Activated T-helper 9 cell treated with anti-CD3 and anti-CD28 coated beads, Interleukin-2, amount 50 U/mL, for 16 hours (primary cell): ENCODE measurements at places on chromosomes 13 and 19.

GRCh38 chr13:111597618-111598017, 277.2 kb downstream of the TEX29 start:
- DNase-seq: no peak

DNA sequence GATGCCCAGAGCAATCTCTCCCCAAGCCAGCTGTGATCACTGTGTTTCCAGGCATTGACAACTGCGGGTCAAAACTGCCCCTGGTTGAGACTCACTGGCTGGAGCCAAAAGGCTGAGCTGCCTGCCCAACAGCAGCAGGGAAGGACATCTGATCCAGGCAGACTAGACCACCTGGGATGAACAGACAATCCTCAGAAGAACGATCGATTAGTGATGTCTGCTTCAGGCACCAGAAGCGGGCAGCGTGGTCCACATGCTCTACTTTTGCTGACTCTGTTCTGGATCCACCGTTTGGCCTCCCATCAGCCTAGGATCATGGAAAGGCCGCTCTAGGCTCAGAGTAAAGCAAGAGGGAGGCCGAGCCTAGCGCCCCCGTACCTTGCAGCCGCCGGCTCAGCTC, 9.9 kb upstream of the GP6 start:
- no peak for DNase-seq

- DNase-seq: no peak
These were observed 2.2 kb upstream of the RAB3A start for GRCh38 chr19:18206018-18206417.

DNA sequence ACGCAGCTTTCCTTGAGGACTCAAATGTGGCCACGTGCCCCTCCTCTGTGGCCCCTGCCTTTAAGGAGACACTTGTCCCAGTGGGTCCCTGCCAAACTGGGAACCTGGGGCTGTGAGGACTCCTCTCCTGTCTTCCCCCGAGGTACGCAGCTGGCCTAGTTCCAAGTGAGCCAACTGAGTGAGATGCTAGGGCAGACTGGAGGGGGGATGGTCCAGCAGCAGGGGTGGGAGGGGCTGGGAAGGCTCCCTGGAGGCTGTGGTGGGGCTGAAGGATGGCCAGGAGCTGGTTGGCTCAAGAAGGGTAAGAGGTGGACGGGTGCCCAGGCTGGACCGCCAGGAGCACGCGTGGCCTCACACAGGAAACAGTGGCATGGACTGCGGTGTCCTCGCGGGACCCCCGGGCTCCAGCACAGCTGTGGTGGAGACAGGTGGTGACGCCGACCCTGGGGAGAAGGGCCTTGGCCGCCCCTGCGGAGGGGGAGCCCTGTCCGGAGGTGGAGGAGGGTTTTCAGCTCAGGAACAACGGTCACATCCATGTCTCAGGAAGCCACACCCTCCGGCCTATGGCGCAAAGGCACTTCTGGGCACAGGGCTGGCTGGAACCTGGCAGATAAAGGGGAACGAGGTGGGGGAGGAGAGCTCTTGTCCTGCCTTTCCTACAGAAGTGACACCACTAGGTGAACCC, 45.8 kb downstream of the MLLT1 start:
- DNase-seq: no peak

- no peak for DNase-seq
These were observed 39.1 kb downstream of the PEPD start for GRCh38 chr19:33482476-33482875.

- DNase-seq: no peak
These were observed 418.6 kb downstream of the UQCRFS1 start for GRCh38 chr19:28794301-28794700.

- no peak for DNase-seq
These were observed 34.6 kb downstream of the NFIX start for GRCh38 chr19:13029893-13030292.

- no peak for DNase-seq
These were observed 965.2 kb downstream of the PCDH9 start for GRCh38 chr13:66264971-66265370.

- peak; percentile 72 for DNase-seq
These were observed 30.4 kb upstream of the CYP4F8 start for GRCh38 chr19:15584541-15585115.

DNA sequence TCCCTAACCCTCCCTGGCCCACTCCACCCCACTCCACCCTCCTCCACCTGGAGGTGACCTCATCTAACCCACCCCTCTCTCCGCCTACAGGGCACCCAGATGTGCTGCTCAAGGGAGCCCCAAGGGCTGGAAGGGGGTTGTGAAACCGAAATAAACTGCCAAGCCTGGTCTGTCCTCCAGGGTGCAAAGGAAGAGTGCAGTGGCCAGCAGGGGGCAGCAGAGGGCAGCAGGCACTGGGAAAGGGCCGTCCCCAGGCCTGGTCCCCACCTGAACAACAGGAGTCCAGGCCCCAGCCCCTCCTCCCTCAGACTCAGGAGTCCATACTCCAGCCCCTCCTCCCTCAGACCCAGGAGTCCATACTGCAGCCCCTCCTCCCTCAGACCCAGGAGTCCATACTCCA, 8.4 kb upstream of the BCAM start:
- DNase-seq: peak; percentile 70

GRCh38 chr13:38826182-38826813, 139.4 kb downstream of the FREM2 start:
- no peak for DNase-seq

DNA sequence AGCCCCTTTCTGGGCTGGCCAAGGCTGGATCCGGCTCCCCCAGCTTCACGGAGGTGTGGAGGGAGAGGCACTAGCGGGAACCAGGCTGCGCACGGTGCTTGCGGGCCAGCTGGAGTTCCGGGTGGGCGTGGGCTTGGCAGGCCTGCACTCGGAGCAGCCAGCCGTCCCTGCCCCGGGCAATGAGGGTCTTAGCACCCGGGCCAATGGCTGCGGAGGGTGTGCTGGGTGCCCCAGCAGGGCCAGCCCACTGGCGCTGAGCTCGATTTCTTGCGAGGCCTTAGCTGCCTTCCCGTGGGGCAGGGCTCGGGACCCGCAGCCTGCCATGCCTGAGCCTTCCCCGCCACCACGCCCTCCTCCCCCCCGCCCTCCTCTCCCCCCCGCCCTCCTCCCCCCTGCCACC, 2.6 kb upstream of the ZNF559 start:
- DNase-seq: no peak

DNA sequence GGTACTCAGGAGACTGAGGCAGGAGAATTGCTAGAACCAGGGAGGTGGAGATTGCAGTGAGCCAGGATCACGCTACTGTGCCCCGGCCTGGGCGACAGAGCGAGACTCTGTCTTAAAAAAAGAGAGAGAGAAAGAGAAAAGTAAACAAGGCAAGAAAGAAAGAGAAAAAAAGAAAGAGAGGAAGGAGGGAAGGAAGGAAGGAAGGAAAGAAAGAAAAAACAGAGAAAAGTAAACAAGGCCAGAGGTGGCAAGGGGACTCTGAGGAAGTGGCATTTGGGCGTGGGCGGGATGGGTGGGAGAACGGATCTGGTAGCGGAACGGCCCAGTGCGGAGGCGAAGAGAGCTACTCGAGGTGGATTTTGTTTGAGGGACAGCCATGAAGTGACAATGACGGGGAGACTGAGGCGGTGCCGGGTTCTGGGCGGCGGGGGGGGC, 7.5 kb upstream of the ARRDC2 start:
- DNase-seq: no peak

DNA sequence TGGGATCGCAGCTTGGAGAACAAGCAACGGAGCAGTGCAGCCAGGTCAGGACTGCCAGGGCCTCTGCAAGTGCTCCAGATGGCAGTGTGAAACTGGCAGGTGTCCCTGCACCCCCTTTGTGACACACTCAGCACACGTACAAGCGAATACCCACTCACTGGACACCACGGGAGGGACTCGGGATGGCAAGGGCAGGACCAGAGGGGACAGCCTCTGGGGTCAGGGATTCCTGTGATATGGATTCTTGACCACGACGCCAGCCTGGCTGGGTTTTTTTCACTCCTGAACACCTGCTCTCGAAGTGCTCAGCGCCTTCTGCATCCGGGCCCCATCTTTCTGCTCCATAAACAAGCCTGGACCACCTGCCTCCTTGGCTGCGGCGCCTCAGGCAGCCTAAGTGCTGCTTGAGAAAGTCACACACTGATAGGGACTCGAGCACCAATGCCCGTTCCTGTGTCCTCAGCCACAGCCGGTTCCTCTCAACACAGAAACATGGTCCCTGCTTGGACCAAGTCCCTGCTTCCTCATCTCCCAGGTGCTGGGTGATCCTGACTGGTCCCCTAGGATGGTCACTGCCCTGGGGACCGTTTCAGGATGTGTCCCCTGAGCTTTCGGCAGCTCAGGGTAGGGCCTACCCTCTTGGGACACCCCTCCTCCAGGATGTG, 22.0 kb downstream of the ELAVL1 start:
- no peak for DNase-seq

GRCh38 chr19:33426621-33427361, 53.3 kb downstream of the CEBPG start:
- no peak for DNase-seq

DNA sequence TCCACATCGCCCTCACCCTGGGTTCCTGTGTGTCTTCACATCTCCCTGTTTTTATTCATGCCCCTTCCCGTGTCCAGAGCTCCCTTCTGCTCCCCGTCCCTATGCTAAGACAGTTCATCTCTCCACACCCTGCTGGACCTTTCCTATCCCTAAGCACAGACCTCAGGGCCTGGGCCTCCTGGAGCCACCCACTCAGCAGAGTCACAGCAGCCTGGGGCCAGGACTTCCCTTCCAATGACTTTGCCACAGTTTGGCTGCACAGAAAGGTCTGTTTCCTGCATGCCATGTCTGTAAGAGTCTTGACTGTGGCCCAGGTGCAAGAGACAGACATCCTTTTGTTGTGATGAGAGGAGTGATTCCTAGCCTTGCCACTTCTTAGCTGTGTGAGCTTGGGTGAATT, 470.7 kb downstream of the TSHZ3 start:
- no peak for DNase-seq

- no peak for DNase-seq
These were observed 2.2 kb upstream of the EID2 start for GRCh38 chr19:39542206-39542605.

DNA sequence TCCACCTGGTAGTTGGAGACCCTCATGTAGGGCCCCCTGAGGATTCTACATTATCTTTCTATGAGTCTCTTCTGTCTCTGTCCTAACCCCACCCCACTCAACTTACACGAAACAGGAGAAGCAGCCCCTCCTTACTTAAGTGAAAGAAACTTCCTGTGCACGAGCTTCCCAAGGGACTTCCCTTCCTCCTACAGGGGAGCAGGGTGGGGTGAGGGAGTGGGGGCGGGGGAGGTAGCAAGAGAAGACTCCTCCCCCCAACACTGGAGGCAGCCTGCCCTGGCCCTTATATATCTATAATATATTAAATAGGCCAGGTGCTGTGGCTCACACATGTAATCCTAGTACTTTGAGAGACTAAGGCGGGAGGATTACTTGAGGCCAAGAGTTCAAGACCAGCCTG, 5.5 kb upstream of the PDE4C start:
- DNase-seq: no peak

DNA sequence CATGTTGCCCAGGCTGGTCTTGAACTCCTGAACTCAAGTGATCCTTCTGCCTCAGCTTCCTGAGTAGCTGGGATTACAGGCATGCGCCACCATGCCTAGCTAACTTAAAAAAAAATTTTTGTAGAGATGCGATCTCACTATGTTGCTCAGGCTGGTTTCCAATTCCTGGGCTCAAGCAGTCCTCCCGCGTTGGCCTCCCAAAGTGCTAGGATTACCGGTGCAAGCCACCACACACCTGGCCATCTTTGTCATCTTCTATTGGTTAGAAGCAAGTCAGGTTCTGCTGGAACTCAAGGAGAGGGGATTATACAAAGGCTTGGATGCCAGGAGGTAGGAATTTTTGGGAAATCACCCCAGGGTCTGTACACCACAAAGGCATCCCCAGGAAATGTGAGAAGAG, 25.2 kb downstream of the TNFSF14 start:
- DNase-seq: no peak

DNA sequence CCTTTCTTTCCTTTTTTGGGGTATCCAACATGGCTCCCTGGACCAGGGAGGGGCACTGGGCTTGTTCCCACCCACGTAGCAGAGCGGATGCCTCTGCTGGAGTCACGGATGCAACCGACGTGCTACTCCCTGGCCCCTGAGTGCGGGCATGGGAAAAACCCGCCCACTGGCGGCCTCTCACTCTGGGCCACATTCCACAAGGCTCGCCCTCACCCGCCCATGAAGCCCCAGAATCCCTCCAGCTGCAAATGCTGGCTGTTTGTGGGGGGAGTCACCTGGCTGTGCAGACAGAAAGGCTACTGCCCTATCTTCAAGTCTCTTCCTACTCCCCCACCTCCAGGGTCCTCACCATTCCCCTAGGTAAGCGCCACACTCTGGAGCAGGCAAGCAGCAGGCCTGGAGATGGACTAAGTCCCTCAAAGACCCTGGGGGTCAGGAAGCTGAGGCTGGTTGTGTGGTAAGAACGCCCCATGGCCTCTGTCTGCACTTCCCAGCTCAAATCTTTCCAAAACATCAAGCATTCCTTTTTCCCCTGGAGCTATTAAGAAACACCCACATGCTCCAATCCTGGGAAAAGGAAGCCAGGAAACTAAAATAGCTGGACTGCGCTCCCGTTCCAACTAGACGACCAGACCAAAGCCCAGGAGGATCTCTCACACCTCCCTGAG, 17.9 kb upstream of the EPHX3 start:
- DNase-seq: no peak

DNA sequence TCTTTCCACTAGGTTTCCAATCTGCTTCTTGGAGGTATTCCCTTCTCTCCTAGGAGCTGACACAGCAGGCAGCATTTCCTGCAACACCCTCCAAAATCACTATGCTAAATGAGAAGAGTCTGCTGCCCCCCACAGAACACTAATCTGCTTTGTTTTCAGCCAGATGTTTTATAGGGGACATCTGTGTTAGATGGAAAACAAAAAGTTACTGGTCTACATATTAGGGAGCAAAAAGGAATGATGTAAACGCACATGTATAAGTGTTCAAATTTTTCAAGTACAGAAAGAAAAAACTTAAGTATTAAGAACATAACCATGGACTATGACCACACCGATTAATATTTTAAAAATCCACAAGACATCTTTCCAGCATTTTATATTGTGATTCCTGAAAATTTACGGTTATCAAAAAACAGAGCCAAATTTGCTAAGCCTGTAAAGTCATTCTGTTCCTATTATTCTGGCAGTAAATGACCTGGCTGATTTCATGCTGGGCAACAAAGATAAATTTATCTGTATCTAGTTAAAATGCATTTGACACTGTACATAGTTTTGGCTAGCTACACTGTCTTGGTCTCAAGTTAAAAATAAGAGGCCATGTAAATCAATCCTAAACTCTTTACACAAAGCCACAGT, 63.3 kb downstream of the DCLK1 start:
- DNase-seq: no peak

DNA sequence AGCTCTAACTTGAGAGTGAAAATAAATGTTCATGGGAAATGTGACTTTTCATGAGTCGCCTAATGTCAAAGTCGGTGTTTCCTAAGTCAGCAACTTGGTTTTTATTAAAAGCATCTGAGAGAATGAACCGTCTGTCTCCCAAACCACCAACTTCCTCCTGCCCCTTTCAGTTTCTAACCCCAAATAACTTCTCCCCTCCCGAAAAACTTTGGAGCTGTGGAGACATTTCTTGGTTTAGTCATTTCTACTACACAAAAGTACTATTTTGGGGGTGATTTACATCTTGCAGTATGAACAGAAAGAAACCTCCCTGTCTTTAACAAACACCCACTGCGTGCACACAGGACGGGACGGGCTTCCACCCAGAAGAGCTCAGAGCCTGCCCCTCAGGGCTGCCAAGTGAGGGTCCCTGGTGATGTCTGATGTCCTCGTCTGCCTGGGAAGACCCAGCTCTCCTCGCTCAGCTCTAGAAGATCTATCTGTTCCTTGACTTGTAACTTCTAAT, 65.0 kb downstream of the RASA3 start:
- no peak for DNase-seq

GRCh38 chr13:50512474-50513299, 330.8 kb downstream of the DLEU7 start:
- DNase-seq: peak; percentile 16
